ENCODE measurements at places on chromosomes 16 and 17. TPM values are rescaled to one million over a fixed set of nuclear protein-coding genes. Genes with fewer than 3 reads are reported as not detected.
A peak's percentile ranks its signal among the peaks of the same experiment; 100 is the strongest.

- no peak for DNase-seq
Measured at GRCh38 chr16:7998789-7999453, 591.4 kb downstream of the TMEM114 start.

- peak; percentile 7 for DNase-seq
Measured at GRCh38 chr16:49575346-49576172, 202.0 kb downstream of the C16orf78 start.

Gene RAI1
- 10.4 TPM for total RNA-seq

GRCh38 chr17:68133346-68134045 is 98.0 kb downstream of the KPNA2 start:
- DNase-seq, result no peak

Gene KRT24
- not detected for total RNA-seq

Gene NDUFB10
- 149 TPM for total RNA-seq
